A549 (cell line): ENCODE measurements at places on chromosomes 3 and 15.

GRCh38 chr3:64932666-64933342, 245.0 kb upstream of the ADAMTS9 start:
- no peak for DNase-seq

DNA sequence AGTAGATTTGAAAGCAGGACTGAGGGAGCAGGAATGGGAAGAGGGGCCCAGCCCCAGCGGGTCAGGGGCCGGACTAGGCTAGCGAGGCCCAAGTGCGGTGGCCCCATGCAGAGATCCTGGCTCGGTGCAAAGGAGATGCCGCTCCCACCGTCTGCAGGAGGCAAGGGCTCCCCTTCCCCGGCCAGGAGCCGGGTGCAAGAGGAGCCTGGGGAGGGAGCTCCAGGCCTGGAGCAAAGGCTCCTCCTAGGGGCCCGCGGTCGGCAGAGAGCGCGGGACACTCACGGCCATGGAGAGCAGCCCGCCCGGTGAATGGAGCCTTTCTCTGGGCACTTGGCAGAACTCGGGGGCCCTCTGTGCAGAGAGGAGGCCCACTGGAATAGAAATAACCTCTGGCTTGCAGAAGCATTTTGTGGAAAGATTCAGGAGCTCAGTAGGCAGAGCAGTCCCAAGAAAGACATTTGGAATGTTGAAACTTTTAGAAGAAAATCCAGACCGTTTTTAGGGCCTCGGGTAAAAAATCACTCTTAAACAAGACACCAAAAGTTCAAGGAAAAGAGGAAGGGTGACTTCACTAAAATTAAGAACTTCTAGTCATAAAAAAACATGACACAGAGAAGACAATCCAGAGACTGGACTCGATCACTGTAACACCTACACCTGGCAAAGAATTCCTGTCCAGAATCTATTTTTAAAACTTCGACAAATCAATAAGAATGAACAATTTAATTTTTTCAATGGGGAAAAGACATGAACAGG, 43.0 kb upstream of the USP3 start:
- no peak for DNase-seq

DNA sequence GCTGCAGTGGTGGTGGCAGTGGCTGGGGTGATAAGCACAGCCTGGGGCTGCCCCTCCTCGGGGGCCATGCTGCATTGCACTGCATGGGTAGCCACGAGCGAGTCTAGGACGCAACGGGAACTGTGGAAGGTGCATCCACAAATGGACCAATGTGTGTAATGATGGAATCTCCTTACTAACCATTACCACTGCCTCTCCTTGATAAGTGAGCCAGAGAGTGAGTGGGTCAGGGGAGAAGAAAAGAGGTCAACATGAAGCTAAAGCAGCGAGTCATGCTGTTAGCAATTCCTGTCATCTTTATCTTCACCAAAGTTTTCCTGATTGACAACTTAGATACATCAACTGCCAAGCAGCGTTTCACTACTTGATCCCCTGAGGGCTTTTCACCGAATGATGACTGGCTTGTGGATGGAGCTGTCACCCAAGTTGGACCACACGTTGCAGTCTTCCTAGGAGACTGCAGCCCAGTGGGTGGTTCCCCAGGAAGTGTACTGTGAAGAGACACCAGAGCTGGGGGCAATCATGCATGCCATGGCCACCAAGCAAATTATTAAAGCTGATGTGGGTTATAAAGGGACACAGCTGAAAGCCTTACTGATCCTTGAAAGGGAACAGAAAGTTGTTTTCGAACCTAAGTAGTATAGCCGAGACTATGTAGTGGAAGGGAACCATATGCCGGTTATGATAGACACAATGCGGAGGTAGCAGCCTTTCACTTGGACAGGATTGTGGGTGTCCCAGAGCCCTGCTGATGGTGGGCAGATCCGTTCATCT, 20.6 kb downstream of the SAMD7 start:
- DNase-seq, result no peak

DNA sequence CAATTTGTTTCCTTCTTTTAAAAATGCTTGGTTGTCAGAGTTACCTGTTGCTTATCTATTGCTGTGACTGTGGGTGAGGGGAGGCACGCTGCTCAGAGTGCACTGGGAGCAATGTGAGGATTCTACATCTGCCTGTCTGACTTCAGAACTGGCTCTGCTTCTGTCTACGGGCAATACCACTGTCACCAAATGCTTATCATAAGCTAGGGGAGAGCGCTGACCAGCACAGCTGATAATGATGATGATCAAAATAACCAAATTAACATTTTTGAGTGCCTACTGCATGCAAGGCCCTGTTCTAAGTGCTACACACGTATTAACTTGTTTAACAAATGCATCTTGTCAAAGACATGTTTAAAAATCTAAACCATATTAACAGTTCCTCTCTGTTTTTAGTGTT, 79.2 kb upstream of the TPRG1 start:
- DNase-seq, result no peak

GRCh38 chr15:83118291-83118827, 10.9 kb downstream of the TM6SF1 start:
- DNase-seq, result no peak

DNA sequence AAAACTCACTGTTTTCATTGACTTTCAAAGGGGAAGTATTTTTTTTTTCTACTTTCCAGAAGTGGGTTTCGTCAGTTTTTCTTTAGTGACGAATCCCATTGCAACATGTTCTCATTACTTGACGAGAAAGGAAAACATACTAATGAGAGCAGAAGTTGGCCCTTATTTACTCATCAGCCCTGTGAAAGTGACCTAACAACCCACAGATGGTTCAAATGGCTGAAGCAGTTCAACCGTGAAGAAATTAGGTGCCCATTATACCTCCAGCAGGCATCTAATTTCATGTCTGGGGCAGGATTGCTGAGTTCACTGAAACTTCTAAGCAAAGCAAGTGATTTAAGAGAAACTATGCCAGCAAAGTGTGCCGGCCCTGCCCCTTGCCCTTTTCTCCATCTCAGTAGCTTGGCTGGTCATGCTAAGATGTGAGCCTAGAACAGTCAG, 9.0 kb downstream of the AQP9 start:
- DNase-seq, result no peak

DNA sequence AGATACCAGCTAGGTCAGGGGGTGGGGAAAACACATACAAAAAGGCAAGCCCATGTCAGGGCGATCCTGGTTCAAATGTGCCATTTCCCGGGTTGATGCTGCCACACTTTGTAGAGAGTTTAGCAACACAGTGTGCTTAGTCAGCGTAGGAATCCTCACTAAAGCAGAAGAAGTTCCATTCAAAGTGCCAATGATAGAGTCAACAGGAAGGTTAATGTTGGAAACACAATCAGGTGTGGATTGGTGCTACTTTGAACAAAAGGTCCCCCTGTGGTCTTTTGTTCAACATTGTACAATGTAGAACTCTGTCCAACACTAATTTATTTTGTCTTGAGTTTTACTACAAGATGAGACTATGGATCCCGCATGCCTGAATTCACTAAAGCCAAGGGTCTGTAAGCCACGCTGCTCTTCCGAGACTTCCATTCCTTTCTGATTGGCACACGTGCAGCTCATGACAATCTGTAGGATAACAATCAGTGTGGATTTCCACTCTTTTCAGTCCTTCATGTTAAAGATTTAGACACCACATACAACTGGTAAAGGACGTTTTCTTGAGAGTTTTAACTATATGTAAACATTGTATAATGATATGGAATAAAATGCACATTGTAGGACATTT, 28.9 kb downstream of the TPM1 start:
- DNase-seq, result no peak

DNA sequence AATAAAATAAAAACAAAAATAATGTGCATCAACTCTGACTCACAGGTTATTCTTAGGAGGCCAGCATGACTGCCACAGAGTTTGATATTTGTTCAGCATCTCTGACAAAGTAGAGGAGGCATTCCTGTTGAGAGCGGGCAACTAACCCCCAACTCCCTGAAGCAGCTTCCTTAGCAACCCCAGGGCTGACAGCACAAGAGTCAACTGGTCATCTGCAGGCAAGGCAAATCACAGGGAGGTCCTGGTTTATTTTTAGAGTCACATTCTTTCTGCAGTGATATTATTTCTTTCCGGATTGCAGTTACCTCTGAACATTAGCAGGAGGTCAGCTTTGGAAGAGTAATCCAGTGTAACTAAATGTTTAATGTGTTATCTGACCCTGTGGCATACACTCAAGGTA, 273.0 kb downstream of the PLCL2 start:
- DNase-seq, result peak; percentile 27

- DNase-seq, result no peak
Observed at GRCh38 chr15:48143856-48144255, 23.1 kb downstream of the SLC24A5 start.

DNA sequence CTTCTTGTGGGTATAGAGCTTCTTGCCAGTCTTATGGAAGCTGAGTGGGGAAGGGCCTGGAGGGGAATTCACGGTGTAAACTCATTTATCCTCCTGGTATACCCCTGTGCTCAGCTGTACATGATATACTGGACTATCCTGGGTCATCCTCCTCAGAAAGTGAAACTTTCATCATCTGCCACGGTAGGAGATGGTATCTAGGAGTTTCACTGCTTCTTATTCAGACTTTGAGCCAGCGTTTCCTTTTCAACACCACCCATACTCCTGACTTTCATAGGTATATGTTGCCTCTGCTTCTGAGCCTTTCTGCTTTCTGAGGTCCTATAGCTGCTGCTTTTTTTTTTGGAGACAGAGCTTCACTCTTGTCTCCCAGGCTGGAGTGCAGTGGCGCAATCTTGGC, 15.6 kb downstream of the SENP5 start:
- no peak for DNase-seq

DNA sequence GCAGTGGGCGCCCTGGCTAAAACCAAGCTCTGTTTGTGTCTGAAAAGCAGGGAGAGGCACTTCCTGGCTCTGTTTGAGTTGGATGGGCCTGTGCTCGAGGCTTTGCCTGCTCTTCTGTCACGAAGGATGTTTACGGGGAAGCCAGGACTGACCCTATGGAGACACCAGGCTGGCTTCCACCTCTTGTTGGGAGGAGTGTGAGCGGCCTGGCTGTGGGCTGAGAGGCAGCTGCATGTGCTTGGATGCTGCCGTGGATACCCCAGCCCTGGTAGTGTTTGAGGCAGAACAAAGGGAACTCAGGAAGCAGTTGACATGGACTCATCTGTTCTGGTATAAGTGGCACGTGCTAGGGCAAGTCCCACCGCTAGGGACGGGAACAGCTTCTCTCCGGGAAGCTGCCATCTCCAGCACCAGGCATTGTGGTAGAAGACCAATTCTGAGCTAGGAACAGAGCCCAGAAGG, 17.6 kb upstream of the SLC41A3 start:
- no peak for DNase-seq

DNA sequence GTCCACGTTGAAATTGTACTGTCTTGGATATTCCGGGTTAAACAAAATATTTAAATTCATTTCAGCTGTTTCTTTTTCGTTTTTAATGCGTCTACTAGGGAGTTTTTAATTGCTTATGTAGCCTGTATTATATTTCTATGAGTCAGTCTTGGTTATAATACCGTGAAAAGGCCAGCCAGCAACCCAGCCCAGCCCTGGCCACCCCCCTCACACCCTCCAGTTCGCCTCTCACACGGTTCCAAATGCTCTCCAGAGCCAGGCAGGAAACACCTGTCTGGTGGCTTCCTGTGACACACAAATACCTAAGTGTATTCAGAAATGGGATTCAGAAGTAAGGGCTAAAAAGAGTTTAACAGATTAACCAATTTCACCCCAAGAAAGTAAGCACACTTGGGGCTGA, 4.4 kb downstream of the SH3BP5 start:
- no peak for DNase-seq

GRCh38 chr15:64911311-64912186, at the start of gene ANKDD1A:
ANKDD1A (plus strand) TSS chr15:64911902; CDS start chr15:64911931, 29 bp downstream.
- DNase-seq, result peak; percentile 94

DNA sequence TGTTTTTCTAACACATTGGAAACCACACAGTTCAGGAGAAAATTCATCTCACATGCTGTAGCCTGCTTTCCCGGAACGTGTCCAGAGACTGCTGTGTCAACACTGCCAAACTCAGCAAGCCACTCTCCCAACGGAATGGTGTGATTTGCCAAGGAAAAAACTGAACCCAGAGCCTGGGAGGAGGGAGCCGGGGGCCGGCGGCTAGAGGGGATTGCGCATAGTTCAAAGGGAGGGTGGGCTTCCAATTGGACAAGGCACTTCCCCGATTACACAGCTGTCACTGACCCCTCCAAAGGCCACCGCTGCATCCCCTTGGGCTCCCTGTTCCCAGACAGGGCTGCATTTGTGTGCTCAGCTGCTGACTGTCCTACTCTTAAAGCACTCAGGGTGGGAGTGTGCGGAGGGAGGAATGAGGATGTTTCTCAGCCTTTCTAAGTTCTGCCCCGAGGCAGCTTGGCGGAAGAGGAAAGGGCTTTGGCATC, 256.2 kb downstream of the ZNF621 start:
- no peak for DNase-seq

DNA sequence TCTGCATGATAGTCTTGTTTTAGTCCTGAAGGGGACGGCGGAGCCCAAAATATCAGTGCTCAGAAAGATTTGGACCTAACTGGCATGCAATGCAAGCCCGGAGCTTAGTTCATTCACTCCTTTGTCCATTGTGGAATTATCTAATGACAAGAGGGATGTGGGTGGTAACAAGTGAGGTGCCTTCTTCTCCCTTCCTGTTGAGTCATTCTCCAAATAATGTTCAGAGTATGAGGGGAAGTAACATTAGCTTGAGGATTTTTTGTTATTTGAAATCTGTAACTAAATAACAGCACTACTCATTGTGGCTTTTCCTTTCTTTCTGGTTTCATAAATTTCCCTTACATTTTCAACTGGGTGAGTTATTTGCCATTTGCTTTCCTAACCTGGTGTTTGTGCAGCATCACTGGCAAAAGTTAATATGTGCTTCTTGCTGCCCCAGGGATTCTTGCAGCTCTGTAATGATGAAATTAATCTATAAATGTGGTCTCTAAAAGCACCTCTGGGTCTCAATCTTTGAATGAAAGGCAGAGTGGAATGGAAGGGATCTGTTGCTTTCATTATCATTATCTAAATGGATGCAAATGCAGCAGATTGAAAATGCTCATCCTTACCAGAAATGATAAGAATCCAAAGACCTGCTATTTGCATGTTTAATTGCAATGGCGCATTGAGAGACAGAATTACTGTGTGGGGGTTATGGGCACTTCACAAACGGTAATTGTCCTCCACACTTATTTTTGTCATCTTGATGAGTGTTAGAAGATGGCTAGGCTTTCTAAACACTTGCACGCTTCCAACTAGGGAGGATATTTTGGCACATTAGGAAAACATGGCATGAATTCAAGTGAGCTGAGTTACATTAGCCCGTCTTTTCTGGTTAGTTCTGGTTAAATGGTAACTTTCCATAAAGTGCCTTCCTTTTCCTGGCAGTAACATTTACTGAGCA, 89.9 kb upstream of the MITF start:
- peak; percentile 29 for DNase-seq

DNA sequence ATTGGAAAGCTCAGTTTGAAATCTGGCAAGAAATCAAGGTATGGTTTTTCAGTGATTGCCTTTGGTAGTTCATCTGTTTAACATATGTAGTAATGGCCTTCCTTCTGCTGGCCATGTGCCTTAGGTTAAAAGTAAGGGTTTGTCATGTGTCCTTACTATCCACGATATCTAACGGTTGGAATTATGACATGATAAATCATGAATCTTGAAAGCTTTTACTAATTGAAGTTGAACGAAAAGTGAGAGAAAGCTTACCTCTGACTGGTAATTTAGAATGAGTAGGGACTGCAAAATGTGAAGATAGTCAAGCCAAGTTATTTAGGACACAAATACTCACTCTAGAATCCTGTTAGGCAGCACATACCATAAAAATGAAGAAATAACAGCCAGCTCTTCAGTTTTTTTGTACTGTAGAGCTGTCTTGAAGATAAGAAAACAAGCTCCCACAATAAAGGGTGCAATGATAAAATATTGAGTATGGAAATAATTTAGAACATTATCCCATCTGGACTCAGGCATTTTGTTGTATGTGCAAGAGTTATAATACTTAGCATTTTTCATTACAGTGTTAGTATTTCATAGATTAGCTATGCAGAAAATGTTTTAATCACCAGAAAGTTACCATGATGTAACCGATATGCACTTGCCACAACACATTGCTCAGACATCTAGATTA, 303.4 kb downstream of the ZNF385D start:
- no peak for DNase-seq
